ENCODE measurements at places on chromosomes 1 and 21.

- DNase-seq: no peak
Measured at GRCh38 chr1:75725861-75726361, 1.4 kb downstream of the ACADM start.

GRCh38 chr1:29673228-29673500 lies 436.8 kb downstream of the PTPRU start:
- DNase-seq: no peak

DNA sequence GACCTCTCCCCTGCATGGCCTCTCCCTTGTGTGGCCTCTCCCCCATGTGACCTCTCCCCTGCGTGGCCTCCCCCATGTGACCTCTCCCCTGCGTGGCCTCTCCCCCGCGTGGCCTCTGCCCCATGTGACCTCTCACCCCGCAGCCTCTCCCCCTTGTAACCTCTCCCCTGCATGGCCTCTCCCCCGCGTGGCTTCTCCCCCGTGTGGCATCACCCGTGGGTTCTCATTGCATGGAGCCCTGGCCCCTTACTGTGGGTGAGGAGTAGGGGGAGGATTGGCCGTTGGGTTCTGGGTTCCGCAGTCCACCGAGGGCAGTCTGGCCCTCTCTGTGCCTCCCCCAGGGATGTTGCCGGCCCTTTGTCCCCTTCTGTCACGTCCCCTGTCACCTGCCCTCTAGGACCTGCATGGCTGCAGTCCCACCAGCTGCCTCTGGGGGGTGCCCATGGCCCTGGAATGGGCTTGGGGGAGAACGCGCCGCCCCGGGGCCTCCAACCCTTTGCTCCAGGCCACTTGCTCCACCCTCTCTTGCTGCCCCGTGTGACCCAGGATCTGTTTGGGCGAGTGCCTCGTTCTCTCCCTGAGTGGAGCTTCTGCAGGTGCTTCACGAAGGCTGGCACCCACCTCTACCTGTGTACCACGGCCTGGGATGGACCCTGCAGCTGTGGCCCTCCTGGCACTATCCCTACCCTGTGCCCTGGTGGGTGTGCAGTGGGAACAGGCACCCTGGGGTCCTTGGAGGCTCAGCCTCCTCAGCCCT lies 21.3 kb downstream of the RRP1 start:
- DNase-seq: peak; percentile 76

GRCh38 chr1:246760422-246761347 lies 36.5 kb downstream of the SCCPDH start:
- DNase-seq: no peak

GRCh38 chr1:43639976-43640794 lies 9.8 kb upstream of the KDM4A start:
- DNase-seq: no peak

DNA sequence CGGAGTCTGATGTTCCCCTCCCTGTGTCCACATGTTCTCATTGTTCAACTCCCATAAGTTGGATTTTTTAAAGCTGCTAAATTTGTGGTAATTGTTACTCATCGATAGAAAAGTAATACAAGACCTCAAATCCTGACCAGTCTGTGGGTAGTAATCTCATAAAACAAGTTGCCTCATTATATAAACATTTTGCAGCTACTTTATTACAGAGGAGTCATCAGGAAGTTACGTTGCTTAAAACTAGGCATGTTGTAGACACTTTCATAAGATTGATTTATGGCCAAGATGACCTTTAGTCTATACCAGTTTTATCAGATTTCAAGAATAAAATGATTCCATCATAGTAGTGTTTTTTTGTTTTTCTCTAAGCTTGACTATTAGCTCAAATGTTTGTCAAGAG lies 208.8 kb downstream of the GIPC2 start:
- no peak for DNase-seq

- no peak for DNase-seq
Measured at GRCh38 chr1:33710967-33711366, 152.9 kb upstream of the HMGB4 start.

- no peak for DNase-seq
Measured at GRCh38 chr1:23403355-23403734, 21.2 kb downstream of the TCEA3 start.

- DNase-seq: no peak
Measured at GRCh38 chr1:62417351-62417999, 19.4 kb upstream of the USP1 start.

DNA sequence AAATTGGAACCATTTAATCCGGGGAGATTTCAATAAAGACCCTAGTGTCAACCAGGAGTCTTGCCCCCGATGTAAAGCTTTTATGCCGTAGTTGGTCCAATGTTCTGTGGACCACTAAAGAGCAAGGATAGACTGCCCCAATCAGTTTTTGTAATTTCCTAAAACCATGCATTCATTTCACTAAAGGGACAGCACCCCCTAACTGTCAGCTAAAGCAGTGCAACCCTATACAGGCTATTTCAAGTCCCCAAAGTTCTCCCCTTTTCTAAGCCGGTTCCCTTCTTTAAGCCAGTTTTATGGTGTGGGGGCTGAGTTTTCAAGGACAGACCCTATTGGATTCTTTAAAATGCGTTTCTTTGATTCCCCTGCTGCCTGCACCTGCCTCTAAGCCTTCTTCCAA lies 12.7 kb upstream of the PDPN start:
- DNase-seq: no peak

- DNase-seq: no peak
Measured at GRCh38 chr1:197696372-197696771, 78.9 kb downstream of the DENND1B start.

- no peak for DNase-seq
Measured at GRCh38 chr1:233406994-233407631, 79.6 kb downstream of the MAP3K21 start.

DNA sequence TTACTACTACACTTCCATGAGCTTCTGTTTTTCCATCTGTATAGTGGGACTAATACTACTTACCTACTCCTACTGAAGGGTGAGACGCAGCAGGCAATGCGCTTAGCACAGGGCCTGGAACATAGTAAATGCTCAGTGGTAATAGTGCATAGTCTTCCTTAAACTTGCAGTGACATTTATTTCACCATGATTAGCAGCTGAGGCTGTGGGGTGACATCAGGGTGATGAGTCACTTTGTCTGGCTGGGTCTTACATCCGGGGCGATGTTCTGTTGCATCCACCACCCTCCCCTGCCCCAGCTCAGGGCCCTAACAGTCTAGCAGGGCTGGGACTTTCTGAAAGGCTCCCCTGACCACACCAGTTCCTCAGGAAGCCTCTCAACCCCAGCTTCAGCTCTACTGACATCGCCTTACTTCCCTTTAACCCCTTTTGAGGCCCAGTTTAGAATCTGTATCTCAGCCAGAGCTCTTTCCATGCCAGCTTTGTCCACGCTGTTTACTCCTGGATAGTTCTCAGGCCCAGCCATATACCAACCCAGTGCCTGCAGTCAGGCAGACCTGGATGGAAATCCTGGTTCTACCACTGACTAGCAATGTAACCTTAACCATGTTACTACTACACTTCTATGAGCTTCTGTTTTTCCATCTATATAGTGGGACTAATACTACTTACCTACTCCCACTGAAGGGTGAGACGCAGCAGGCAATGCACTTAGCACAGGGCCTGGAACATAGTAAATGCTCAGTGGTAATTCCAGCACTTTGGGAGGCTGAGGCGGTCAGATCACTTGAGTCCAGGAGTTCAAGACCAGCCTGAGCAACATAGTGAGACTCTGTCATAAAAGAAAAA lies 66.3 kb downstream of the CD58 start:
- DNase-seq: no peak

- DNase-seq: no peak
Measured at GRCh38 chr1:172948457-172948856, 102.3 kb downstream of the TNFSF18 start.

DNA sequence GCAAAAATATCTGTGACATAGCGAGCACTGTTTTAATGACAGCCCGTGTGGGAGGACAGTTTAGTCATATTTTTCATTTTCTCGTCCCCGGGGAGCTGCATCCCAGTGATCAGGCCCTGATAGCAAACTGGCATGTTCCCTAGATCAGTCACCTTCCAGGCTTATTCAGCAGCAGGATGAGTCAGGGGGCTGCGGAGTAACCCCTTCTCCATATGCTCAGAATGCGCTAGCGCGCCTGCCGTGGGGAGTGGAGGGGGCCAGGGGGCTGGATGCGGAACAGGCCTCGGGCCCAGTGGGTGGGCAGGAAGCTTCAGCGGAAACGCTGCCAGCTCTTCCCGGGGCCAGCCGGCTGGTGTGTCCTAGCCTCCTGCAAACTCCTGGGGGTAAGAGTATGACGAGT lies 94.0 kb downstream of the KCND3 start:
- DNase-seq: peak; percentile 75

GRCh38 chr1:146010126-146010738 lies 11.3 kb downstream of the HJV start:
- DNase-seq: no peak

GRCh38 chr1:115046751-115047150 lies 17.1 kb downstream of the TSHB start:
- no peak for DNase-seq

DNA sequence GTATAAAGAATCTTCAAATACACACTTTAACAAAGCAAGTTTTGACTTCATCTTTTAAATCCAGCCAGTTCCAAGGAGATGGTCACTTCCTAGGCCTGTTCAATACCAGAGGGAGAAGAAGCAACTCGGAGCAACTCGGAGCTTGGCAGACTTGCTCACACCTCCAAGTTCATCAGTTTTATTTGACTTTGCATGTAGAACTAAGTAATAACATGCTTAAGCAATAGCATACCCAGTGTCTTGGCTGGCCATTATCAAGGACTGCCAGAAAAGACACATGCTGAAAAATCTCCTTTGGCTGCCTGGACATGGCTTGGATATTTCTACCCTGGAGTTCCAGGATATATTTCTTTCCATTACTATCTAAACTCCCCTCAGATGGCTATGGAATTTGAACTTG lies 52.6 kb downstream of the GNG12 start:
- no peak for DNase-seq

DNA sequence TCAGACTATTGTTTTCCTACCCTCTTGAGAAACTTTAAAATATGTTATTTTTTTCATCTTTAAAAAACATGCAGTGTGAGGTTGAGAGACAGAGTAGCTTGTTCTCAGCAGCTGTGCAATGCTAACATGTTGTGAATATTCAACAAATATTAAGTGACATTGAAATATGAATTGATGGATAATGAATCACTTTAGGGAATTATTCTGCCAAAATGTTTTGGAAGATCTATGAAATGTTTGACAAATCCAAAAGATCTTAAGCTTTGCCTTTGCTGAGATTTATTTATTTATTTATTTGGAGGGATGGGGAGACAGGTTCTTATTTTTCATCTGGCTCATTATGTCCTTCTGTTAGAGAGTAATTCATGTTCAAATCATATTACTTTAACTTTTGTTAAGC lies 680.1 kb upstream of the CXADR start:
- DNase-seq: no peak

GRCh38 chr1:43354936-43355335 lies 3.8 kb upstream of the CDC20 start:
- no peak for DNase-seq

GRCh38 chr1:183871142-183871541 lies 66.2 kb downstream of the RGL1 start:
- DNase-seq: peak; percentile 20

DNA sequence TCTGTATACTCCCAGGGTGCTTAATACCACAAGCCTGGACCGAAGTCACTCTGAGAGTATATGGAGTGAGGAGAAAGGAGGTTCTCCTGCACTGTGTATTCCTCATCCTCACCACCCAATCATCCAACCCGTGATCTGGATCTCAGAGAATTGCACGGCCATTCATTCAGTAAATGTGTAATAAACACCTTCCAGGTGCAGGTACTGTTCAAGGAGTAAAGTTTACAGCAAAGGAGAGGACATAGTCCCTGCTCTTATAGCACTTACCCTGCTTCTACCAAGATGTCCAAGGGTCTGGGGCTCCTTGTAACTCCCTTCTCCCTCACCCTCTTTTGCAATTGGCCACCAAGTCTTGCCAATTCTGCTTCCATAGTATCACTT lies 139.2 kb upstream of the JUN start:
- DNase-seq: no peak

GRCh38 chr1:160066829-160067745 lies 2.9 kb downstream of the KCNJ10 start:
- DNase-seq: no peak

- no peak for DNase-seq
Measured at GRCh38 chr1:162324396-162324795, 52.3 kb downstream of the SPATA46 start.

DNA sequence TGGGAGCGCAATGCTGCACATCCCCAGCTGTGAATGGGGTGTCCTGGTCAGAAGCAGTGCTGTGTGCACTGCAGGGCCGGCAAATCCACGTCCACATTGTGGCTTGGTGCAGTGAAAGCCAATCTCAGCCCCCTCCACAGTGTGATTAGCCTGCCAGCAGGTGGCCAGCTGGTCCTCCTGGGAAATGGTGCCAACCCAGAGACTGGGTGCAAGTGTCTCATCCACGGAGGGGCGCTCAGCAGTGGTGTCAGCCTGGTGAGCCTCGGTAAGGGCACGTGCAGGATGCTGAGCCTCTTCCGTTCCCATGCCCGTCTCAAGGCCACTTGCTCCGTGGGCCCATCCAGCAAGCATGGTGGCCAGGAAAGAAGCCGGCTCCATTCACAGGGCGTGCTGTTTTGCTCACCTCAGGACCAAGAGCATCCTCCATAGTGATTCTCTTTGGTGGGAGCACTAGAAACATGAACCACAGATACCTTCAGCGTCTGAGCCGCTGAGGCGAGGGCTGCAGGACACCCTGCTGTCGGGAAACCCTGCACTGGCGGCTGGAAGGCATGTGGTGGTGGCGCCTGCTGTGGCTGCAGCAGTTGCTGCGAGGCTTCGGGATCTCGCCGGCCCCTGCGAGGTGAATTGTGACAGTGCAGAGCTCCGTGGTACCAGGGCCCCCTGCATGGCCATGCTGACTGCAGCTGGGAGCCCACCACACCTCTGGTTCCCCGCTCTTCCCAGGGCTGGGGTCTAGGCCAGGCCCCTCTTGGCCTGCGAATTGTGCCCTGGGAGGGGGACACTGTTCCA lies 2.0 kb upstream of the SMYD3 start:
- DNase-seq: no peak

DNA sequence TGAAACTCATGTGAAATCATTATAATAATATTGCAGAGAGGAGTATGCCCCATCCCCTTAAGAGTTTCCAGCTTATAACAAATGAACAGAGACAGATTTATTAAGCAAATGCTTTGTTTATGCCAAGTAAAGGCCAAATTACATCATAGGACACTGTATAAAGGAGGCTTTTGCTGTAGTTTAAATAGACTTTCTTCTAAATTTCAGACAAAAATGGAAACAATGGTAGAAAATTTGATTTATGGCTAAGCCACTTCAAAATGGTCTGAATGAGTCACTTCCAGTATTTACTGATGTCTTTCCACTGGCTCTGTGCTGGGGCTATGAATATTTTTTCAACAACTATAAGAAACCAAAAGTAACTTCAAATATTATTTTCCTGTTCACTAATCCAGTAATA lies 81.1 kb upstream of the ST6GALNAC5 start:
- no peak for DNase-seq

DNA sequence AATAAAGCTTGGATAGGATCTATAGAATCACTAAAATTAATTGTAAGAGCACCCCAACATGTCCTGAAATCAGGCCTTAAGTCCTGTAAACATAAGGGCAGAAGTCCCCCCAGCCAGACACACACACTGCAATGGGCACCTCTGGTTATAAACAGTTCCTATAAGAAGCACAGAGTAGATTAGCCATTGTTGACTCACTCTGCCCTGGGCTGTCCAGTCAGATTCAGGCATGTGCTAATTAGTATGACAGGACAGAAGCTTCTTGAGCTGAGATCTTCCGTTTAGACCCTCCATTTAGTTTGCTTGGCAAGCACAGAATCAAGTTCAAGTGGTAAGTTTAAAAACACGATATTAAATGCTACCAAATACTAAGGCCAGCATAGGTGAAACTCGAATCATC lies 11.8 kb upstream of the DENND1B start:
- DNase-seq: no peak

- no peak for DNase-seq
Measured at GRCh38 chr1:197435224-197435623, 167.2 kb downstream of the CRB1 start.
